ENCODE measurements at places on chromosomes 2 and 18.

DNA sequence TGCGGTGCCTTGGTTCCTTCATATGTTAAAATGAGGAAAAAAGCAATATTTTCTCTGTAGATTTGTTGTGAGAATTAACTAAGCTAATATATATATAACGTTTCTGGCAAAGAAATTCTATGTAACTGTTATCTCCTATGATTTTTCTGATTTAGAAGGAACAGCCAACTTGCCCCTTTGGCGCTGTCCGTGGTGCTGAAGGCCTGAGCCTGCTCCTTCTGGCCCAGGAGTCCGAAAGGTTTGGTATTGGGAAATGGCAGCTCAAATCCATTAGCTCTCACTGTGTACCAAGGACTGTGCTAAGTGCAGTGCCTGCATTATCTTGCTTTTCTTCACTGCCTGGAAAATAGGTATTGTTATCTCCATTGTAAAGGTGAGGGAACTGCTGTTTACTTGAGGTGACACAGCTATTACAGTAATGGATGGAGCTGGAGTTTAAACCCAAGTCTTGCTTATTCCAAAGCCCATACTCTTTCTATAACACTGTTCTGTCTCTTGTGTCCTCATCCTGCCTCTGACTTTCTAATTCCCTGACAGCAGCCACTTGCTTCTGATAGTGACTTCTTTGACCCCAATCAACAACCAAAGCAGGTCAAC, 52.2 kb downstream of the C1QL2 start:
- DNase-seq, result peak; percentile 54

DNA sequence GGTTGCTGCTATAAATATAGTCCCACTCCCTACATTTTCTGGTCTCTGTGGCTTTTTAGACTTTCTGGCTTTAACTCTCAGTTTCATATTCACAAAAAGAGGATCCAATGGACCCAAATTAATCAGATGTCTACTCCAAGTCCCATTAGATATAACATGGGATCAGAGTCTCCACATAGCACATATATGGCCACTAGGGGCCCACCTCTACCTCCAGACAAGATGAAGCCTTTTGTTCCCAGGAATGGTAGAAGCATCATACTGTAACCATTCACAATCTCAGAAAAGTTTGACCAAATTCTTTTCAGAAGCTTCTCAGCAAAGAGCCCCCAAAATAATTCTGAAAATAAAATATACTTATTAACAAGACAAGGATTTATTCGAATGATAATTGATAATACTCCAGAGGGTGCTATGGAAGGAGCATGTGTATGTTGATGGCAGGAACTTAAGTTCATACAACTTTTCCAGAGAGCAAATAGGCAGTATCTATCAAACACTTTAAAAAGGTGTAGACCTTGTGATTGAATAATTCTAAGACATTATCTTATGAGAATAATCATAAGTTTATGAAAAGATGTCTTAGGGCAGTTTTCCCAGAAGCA, 382.3 kb upstream of the CRIM1 start:
- peak; percentile 83 for DNase-seq

DNA sequence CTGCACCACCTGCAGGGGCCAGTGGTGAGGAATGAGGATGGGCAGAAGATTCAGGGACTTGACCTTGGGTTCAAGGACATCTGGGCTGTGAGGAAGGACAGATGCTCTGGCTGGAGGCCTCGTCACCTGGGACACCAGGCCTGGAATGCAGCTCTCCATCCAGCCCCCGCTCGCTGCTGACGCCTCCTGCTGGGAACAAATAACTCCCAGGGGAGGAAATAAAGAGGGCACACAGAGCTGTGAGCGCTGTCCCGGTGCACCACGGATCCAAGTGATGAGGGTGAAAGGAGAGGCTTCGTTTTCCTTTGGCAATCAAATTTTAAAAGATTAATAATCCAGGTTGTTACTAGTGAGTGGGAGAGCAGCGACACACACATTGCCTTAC, 368.0 kb upstream of the MYT1L start:
- no peak for DNase-seq

GRCh38 chr2:36322108-36322507, 33.5 kb upstream of the CRIM1 start:
- peak; percentile 83 for DNase-seq

- DNase-seq, result peak; percentile 6
Observed at GRCh38 chr2:60549238-60549927, 4.1 kb downstream of the BCL11A start.

- DNase-seq, result no peak
Observed at GRCh38 chr2:202604699-202605098, 30.1 kb upstream of the FAM117B start.

DNA sequence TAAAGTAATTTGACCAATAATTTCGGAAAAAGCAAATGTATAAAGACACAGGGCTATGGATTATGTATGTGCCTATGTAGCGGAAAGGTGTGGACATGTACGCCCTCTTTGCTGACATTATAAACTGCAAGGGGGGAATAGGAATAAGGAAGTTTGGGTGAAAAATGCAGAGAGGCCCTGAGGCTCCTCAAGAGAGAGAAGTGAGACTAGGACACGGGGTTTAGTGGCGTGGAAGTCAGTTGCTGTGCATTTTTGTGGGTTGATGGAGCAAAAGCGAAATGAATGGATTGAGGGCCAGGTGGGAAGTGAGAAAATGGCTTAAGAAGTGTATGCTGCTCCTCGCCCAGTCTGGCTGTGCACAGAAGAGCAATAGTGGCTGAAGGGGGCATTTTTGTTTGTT, 96.2 kb upstream of the B3GNT7 start:
- DNase-seq, result no peak

- no peak for DNase-seq
Observed at GRCh38 chr2:128310761-128311160, 7.9 kb downstream of the HS6ST1 start.

GRCh38 chr2:195686564-195686963, 29.5 kb downstream of the SLC39A10 start:
- DNase-seq, result no peak
